ENCODE measurements at places on chromosomes 4 and X.

DNA sequence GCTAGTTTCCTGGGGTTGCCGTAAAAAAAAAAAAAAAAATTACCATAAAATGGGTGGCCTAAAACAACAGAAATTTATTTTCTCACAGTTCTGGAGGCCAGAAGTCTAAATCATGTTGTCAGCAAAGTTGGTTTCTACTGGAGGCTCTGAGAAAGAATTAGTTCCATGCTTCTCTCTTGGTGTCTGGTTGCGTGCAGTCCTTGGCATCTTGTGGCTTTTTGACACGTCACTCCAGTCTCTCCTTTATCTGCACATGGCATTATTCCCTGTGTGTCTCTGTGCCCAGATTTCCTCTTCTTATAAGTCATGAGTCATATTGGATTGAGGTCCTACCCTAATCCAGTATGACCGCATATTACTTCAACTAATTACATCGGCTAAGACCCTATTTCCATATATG is 38.7 kb downstream of the SPATA4 start:
- peak; percentile 31 for DNase-seq

DNA sequence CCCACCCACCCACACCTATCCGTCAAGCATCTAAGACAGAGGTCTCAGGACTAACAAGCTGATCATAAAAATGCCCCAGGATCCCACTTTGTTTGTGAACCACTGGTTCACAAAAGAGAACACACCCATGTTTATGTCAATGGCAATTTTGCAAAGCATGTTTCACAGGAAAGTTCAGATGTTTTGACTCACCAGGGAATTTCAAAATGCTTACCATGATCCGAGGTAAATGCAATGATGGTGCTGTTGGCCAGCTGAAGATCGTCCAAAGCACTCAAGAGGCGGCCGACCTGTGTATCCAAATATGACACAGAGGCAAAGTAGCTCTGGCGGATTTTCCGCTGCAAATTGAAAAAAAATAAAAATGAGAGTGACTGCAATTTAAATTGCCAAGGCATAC is 15.0 kb downstream of the IDS start:
- DNase-seq = peak; percentile 26

- DNase-seq = no peak
These were observed 23.2 kb upstream of the PTTG2 start for GRCh38 chr4:37936889-37937498.

DNA sequence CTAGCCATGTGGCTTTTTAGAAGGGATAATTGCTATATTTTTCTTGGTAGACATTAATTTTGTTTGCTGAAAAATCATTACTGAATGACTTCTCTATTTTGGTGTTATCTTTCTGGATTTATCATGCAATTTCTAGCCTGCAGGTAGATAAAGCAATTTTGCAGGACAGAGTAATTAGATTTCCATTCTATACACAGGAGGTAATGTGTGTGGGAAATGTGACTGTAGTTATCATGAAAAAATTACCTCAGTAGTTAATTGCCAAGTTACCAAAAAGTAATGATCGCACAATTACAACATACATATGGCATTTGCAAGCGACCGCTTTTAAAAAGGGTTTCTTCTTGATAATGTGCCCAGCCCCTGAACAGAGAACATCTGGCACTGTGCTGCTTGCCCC is 66.1 kb downstream of the KIT start:
- no peak for DNase-seq

DNA sequence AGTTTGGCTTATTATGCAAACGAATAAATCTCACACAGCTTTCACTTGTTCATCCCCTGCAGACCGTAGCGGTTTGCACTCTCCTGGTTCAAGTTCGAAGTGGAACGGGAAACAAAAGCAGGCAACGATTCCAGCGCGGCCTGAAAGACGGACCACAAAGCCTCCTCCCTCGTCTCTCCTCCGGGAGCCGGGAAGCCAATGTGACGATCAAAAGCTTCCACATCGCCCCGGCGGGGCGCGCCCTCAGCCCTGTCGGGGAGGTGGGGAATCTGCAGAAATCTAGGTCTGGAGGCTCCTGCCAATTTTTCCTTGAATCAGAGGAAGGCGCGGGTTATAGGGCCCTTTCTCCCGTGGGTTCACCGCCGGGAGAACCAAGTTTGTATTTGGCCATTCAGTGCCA is 16.9 kb upstream of the ZIC3 start:
- DNase-seq = no peak

- DNase-seq = no peak
These were observed 38.0 kb downstream of the TRIM2 start for GRCh38 chr4:153241970-153242838.

DNA sequence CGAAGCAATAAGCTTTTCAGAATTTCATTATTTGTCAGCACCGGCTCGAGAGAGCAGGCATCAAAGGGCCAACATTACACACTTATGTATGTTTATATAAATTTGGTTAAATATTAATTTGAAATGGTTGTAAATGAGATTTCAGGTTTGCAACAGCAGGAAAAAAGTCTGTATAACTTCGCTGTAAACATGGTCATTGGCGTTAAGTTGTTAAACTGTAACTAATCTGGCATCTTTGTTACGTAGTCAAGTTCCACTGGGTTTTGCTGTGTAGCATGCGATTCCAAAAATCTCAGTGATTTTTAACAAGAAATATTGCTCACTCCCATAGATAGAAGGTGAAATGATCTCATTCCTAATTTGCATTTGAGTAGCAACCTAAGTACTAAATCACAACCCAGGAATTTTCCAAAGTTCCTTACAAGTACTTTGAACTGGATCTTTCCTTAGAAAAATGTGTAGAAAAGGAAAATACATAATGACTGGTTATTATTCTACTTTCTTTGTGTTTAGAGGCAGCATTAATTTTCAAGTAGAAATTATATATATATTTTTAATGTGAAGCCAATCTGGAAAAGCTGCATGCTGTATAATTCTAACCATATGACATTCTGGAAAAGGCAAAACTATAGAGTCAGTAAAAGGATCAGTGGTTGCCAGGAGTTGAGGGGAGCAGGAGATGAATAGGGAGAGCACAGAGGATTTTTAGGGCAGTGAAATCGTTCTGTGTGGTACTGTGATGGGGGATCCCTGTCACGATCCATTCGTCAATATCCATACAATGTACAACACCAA is 222.1 kb downstream of the CBR4 start:
- DNase-seq = no peak

DNA sequence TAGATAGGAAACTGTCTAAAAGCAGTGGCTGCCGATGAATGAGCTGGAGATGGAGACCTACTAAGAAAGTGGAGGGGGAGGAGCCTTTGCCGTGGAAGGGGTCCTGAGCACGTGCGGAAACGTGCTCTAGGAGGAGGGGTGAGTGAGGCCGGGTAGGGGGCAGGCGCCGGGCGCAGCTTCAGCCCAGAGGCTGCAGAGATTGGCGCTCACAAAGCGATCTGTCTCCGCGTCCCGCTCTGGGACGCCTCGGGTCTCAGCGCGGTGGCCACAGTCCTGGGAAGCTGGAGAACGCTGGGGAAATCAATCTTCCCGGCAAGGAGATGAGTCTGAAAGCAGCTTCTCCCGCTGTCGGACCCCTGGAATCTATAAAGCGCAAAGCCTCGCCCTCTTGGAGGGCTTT is 444 bp upstream of the ARHGAP6 start:
- DNase-seq = no peak

GRCh38 chr4:67762086-67762485 is 7.9 kb upstream of the GNRHR start:
- DNase-seq = peak; percentile 38

DNA sequence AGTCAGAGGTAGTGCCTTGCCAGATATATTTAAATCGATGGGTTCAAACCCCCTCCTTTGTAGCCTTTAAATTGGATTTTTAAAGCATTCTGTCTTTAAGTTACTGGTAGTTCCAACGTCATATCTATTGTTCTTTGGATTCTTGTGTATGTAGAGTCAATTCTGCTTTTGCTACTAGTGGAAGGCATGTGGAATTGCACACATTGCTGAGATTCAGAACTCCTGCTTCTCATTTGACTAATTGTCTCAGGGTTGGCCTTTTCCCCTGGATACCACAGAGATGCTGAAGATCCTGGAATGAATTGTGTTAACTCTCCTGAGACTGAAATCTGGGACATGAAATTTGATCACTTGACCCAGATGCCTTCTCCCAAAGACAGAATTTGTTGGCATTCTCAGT is 328.3 kb upstream of the RPS6KA3 start:
- DNase-seq = peak; percentile 1

DNA sequence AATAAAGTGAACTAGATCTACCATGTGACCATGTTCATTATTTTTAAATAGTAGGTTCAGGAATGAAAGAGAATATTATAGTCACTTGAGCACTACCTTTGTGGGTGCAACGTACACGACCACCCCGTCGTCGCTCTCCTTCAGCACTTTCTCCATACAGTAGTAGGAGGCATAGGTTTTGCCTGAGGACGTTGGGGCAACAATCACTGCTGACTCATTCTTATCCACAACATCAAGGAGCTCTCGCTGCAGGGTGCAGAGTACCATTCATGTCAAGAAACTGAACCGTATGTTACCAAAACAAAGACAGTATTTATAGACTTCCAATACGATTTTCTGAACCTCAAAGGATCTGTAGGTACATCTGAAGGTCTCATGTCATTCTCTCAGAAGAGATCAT is 44.7 kb downstream of the DDX60 start:
- no peak for DNase-seq
